ENCODE measurements at places on chromosomes 7 and 10. TPM values are rescaled to one million over a fixed set of nuclear protein-coding genes. Genes with fewer than 3 reads are reported as not detected.

DNA sequence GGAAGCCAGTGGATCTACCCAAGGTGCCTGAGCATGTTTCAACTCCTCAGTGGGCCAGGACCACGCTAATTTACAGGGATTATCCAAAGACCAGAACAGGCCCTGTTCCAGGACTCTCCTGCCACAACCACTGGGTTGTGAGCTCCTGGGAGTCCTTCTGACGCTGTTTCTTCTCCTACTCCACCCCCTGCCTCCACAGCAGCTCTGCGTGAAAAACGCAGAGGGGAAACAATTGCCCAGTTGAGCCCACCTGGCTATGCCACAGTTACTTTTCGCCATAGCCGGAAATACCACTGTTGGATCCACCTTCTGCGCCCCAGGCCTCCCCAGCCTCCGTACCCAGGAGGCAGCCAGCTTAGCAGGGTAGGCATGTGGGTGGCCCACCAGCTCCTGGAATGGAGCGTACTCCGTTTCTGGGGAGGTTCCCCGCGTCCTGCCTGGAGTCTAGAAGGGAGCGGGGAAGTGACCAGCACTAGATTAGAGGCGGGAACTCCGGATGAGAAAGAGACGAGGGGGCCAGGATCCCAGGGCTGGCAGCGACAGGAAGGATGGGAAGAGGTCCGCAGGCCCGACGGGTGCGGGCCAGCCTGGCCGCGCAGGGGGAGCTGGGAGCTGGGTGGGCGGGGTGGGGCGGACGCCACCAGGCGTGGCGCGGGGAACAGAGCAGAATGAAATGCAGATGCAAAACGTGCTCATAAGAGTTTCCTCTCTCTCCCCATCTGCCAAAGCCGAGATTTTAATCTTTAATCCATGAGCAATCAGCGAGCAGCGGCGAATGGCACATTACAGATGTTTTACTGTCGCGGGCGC, 32.1 kb upstream of the PAX2 start:
- no peak for DNase-seq

DNA sequence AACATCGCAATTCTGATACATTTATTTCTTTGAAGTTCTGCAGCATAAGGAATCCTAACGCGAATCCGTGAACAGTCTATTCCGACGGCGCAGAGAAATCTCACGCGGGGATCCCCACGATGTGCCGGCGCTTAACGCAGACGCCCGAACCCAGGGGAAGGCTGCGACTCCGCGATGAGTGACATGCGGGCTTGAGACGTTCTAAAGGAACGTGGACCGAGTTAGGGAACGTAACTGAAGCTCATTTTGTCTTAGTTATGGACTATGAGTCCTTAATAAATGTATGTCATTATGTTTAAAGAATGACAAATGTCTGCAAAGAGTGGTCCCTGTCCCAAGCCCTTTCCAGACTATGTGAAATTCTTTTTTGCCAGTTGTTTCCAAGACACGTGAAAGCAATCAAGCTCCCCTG, 995 bp upstream of the PARD3 start:
- DNase-seq = no peak

DNA sequence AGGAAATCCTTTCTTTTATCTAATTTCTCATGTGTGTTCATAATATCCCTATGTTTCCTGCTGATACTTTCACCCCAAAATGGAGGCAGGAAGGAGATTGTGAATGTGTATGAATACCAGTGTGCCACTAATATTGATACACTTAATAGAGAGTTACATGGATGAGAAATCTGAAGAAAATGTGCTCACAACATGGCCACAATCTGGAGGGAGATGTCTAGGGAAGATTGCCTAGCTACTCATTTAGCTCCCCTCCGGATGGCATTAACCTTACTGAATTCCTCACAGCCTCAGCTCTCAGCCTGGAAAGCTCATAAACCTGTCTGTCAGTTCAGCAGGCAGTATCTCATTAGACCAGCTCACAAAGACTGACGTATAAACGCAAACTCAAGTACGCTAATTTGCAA, 23.4 kb upstream of the DMTF1 start:
- DNase-seq = no peak

GRCh38 chr10:119546009-119546408, 3.5 kb upstream of the RGS10 start:
- no peak for DNase-seq

DNA sequence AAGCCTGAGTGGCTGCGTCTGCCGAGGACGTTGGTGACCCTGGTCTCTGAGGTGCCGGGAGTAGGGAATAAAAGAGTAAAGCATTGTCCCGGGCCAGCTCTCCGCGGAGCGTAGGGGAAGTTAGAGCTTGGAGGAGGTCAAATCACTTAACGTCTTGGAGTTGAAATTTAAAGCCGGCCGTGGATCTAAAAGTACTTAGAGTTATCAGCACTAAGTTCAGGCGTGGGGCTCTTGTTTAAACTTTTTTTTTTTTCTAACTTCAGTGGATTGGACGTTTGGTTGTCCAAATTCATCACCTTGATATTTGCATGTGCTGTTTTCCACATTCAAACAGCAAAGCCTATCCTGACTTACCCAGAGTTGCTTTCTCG, 700 bp downstream of the NIPSNAP2 start:
- no peak for DNase-seq

- no peak for DNase-seq
These were observed 33.2 kb upstream of the PAPSS2 start for GRCh38 chr10:87626422-87626892.

DNA sequence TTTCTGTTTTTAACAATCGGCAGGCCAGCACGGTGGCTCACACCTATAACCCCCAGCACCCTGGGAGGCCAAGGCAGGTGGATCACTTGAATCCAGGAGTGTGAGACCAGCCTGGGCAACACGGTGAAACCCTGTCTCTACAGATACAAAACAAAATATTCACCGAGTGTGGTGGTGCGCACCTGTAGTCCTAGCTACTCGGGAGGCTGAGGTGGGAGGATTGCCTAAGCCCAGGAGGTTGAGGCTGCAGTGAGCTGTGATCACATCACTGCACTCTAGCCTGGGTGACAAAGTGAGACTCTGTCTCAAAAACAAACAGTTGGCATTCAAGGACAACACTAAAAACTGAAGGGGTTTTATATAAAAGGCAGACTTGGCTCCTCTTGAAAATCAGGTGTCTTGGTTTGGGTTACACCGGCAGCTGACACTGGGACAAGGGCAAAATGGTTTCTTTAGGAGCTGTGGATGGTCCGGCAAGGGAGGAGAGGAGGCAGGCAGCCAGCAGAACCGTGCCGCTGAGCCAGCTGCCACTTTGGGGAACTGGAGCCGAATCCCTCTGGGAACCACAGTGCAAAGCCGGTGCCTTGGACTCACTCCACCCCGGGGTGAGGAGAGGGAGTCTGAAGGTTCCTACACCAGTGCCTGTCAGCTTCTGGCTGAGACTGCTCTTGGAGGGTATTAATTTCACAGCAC, 52.6 kb downstream of the CHST3 start:
- DNase-seq = no peak

DNA sequence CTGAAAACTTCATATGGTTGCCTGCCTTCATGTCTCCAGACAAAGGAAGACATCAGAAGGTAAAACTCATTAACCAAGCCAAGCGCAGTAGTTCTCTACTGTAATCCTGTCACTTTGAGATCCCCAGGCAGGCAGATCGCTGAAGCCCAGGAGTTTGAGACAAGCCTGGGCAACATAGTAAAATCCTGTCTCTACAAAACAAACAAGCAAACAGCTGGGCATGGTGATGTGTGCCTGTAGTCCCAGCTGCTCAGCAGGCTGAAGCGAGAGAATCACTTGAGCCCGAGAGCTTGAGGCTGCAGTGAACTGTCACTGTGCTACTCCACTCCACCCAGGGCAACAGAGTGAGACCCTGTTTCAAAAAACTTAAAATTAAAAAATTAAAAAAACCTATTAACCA, 467.4 kb upstream of the SORCS1 start:
- DNase-seq = no peak

- DNase-seq = no peak
These were observed 122.8 kb upstream of the GDF10 start for GRCh38 chr10:47176903-47177868.

DNA sequence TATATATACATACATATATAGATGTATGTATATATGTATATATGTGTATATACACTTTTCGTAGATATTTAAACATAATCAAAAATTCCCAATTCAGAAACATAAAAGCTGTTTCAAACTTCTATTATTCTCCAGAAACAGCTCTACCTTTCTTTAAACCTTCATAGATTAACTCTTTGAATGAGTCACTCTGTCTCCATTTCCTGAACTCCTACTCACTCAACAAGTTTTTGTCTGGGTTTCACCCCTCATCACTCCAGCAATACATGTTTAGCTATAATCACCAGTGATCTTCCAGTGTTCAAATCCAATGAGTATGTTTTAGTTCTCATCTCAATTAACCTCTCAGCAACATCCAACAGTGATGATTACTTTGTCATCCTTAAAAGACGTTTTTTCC, 9.6 kb downstream of the DGKB start:
- DNase-seq = no peak

SPDYE5 gene
- not detected for total RNA-seq

AS3MT gene
- not detected for total RNA-seq
